ENCODE measurements at places on chromosomes 1 and 21.

- no peak for DNase-seq
These were observed 1054.4 kb downstream of the AMY1C start for GRCh38 chr1:104804147-104804546.

- no peak for DNase-seq
These were observed 155.2 kb downstream of the DMRTA2 start for GRCh38 chr1:50268049-50268448.

- DNase-seq = no peak
These were observed 23.2 kb downstream of the KANK4 start for GRCh38 chr1:62295921-62296491.

- no peak for DNase-seq
These were observed 91.0 kb upstream of the FMN2 start for GRCh38 chr1:240000634-240001033.

DNA sequence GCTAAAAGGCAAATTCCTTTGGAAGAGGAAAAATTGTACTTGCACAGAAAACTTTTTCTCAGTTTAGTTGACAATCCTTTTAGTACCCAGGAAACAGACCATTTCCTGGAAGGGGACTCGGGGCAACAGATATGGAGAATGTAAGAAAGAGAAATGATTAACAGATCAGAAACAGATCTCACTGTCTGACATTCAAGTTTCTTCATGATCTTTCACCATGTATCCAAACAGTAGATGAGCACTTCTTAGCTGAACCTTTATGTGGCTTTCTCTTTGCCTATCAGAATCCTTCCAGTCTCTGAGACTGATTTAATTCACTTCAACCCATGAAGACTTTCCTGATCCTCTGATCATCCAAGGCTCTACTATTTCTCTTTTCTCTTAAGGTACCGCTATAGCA, 2.7 kb downstream of the TTLL7 start:
- DNase-seq = no peak

GRCh38 chr1:154181944-154182343, 10.0 kb downstream of the TPM3 start:
- DNase-seq = no peak

- DNase-seq = no peak
These were observed 566.7 kb downstream of the KIF26B start for GRCh38 chr1:245721488-245721887.

DNA sequence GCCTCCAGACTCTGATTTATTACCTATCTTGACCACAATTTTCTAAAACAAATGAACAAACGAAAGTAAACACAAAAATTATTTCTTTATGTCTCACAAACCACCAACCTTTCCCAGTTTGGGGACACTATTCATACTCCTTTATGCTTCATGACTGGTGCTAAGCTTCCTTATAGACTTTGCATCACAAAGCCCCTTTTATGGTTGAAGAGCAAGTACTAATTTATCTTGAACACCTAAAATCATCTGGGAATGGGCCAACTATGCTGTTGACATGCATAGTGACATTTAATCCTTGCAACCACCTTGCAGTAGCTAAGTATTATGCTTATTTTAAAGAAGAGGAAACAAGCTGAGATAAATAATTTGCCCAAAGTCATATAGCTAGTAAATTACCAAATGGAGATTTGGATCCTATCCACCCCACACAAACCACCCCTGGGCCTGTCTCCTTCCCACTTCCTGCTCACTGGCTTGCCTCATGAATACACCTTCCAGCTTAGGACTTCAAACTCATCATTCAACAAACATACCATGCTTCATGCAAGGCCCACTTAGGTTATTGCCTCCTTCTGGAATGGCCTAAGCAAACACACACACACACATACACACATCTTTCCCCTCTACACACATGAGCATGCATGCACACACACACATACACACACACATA, 192.2 kb downstream of the PLPP3 start:
- DNase-seq = no peak

DNA sequence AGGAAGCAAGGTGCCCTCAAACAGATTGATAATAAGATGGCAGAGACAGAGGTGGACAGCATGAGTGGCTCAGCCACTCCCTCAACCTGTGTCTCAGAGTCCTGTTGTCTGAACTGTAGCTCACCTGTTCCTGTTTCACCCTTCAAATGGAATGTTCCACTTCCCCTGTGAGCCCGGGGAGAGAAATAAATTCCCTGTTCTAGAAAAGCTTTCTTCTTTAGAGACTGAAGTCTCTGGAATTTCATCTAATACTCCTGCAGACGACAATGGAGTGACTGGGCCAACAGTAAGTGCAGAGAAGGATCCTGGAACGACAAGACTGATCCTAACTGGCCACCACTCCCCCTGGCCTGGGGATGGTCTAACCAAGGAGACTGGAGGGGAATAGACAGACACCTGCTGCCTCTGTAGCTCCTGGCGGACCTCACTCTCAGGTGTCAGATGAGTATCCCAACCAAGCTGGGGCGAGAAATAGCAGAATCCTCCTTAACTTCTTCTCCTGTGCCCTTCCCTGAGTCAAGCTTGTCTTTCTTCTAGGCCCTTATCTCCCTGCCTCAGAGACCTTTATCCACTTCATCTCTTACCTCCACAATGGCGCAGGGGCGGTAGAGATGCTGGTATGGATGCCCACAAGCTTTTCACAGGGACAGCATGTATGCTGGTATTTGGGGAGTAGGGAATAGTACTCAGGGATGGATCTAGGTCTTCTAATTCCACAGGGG, 45.4 kb downstream of the PLEKHA6 start:
- DNase-seq = no peak

- no peak for DNase-seq
These were observed 1.4 kb upstream of the G0S2 start for GRCh38 chr1:209673631-209674417.

DNA sequence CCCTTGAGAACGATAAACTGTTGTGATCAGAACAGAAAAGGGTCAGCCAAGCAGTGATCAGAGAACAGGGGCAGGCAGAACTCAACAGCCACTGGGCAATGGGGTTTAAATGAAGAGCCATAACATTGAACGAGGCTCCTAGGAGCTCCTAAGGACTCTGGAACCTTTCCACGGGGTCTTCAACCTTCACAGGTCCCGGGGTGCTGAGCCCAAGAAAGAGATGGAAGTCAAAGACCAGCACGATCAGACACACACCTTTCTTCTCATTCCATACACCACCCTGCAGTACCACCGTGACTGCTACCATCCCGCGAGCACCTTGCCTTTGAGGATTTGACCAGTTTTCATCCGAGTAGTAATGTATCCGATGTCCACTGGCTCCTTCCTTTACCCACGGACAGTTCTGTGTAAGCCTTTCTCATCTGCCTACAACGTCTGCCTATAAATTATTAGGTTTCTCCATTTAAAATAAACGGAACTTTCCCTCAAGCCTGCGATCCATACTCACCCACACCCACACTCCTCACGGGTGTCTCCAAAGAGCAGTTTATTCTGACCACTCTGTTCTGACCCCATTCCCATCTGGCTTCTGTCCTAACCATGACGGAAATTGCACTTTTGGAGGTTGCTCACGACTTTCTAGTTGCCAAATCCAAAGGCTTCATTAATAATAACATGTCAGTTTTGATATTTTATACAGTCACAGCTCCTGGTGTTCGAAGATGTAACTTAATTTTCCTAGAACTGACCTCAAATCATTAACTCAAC, 16.8 kb upstream of the HHAT start:
- no peak for DNase-seq

DNA sequence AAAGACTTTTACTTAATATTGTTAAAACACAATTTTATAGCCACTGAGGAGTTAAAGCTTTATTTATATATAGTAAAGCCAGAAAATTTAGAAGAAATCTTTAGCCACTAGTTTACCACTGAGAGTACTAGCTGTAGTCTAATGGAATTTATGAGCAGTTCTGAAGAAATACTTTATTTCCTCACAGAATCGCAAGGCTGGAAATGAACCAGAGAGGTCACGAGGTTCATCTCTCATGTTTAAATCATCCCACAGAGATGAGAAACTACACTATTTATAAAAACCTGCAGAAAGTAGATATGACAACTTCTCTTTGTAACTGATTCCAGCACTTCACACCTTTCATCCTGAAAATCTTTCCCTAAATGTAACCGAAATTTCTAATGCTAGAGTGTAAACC, 26.0 kb downstream of the ADGRL4 start:
- no peak for DNase-seq

GRCh38 chr1:84988588-84988987, 8.3 kb downstream of the MCOLN2 start:
- DNase-seq = no peak

GRCh38 chr1:4310396-4310923, 343.9 kb upstream of the AJAP1 start:
- no peak for DNase-seq

- DNase-seq = no peak
These were observed 43.9 kb upstream of the CD101 start for GRCh38 chr1:116957646-116958045.

GRCh38 chr1:52571783-52572182, 18.9 kb upstream of the TUT4 start:
- DNase-seq = no peak

- DNase-seq = no peak
These were observed 42.0 kb downstream of the PROX1 start for GRCh38 chr1:214029796-214030195.

DNA sequence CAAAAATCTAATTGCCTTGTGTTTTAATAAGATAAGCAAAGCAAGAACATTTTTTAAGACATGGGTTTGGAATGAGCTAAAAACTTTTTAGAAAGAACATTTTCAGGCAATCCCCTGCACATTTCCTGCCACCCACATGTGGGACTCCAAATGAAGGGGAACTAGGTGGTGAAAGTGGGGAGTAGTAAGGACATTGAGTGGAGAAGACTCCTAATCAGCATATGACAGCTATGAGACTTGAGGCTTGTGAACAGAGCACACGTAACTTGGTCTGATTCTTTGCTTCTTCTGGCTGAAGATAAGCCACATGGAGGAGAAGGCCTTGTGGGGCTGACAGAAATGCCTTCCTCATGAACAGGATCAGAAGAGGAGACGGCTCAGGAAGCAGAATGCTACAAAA, 50.3 kb downstream of the FCER1A start:
- no peak for DNase-seq

DNA sequence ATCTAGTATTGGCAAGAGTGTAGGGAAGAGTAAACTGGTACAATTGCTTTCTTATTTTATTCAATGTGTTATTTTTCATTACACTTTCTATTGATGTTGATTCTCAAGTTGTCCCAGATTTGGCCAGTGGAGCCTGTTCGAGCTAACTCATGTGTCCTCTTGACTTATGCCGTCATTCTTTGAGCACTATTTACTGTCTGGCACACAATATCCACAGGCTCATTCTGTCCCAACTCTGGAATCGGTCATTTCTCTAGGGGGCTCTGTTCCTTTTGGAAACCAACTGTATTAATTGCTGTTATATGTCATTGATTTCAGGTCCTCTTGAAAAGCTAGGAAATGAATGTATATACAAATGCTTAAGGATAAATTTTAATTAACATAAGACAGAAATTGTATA, 22.4 kb upstream of the SFPQ start:
- no peak for DNase-seq

DNA sequence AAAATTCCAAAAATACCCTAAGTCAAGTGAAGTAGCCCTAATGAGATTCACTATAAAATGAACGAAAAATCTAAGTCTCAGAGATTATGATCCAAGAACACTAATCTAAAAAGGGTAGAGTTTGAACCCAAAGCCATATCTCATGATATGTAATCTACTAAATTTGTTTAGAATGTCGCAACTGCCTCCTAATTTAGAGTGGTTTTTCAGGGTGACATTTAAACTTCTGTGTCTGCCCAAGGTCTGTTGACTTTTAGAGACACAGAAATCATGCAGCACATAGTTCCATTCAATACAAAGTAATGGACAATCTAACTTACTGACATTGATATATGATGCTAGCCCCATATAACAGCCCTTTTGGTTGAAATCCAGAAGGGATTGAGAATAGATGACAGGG, 28.9 kb downstream of the FMO3 start:
- DNase-seq = no peak

- DNase-seq = no peak
These were observed 169.8 kb downstream of the C1orf21 start for GRCh38 chr1:184556665-184557064.

DNA sequence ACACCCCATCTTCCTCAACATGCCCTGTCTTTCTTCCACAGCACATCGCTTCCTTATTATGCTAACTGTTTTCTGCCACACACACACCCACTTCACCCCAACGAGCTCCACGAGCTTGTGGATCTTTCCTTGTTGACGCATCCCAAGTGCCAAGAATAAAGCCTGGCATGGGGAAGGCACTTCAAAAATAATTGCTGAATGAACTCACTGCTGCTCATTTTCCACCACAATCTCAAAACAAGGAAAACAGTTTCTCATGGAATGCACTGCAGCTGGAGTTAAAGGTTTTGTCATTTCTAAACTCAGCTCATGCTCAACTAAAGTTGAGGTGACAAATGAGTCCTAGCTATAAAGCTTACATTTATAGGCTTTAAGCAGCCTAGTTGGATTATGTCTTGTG, 86.0 kb downstream of the TIAM1 start:
- no peak for DNase-seq

DNA sequence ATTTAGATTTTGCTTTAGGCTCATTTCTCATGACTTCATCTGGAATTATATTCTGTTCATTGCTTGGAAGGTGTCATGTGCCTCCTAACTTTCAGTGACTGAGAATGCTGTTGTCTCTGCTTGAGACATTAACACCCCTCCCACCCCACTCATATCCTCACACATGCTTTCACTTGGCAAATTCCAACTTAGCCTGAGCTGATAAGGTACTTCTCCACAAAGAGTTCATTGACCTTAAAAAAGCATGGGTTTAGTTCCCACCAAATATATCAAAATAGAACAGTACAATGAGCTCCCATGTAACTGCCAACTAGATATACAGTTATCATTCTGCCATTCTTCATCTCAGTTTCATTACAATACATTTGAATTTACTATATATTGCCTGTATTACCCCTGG, 576.5 kb upstream of the ADGRL2 start:
- DNase-seq = no peak

- DNase-seq = no peak
These were observed 71.9 kb upstream of the CXADR start for GRCh38 chr21:17440969-17441368.

DNA sequence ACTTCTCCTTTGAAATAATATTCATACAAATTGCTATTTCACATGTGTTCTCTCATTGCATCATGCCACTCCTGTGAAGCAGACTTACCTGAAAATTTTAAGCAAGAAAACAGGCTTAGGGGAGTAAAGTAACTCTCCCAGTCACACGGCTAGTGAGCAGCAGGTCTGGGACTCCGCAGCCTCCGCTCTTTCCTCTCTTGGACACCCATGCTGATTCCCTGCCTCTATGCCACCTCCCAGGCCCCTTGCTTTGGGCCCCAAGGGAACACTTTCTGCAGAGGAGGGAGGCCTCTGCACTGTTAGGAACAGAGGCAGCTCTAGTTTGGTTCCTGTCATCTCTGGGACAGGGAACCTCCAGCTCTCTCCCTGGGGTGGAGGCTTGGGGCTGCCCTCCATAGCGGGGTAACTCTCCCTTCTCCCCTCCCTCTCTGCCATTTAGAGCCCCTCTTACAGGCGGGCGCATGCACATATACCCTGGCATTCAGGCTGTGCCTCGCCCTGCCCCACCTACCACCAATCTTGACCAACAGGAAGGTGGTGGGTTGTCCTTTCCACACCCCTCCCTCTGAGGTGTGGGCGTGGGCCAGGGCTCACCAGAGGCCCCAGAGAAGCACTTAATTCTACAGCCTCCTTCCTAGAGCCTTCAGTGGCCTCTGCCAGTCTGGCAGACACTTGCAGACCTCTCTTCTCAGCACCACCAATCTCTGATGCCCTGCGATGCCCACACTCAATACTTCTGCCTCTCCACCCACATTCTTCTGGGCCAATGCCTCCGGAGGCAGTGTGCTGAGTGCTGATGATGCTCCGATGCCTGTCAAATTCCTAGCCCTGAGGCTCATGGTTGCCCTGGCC, at the start of gene RXFP4:
Gene RXFP4 (plus strand): TSS at position 646 of the 852 bp plus-strand sequence. CDS start 72 bp downstream, at position 718.
- no peak for DNase-seq
